Activated CD4-positive, alpha-beta memory T cell treated with anti-CD3 and anti-CD28 coated beads for 36 hours (primary cell): ENCODE measurements at places on chromosomes 3 and 15. TPM values are rescaled to one million over a fixed set of nuclear protein-coding genes. Genes with fewer than 3 reads are reported as not detected.

DNA sequence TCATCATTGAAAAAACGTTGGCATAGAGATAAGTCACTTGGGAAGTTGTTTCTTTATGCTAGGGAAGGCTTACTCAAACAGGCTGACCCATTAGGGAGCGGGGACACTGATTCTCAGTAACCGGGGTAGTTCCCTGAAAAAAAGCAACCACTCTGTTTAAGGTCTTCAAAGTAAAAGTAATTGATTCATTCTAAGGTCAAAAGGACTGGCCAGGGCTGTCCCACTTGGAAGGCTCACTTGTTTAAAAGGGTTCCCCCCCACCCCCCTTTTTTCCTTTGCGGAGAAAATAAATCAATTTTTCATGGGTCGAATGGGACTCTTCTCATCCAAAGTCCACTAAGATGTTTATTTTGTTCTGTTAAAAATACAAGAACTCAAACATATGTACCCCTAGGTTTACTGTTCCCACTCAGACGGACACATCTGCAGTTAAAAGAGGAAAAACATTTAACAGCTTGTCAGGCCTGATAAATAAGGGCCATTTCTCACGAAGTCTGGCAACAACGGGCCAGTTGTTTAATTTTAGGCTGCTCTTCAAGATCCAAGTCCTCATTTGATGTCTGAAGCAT, 53.0 kb downstream of the ARHGEF3 start:
- no peak for DNase-seq

DNA sequence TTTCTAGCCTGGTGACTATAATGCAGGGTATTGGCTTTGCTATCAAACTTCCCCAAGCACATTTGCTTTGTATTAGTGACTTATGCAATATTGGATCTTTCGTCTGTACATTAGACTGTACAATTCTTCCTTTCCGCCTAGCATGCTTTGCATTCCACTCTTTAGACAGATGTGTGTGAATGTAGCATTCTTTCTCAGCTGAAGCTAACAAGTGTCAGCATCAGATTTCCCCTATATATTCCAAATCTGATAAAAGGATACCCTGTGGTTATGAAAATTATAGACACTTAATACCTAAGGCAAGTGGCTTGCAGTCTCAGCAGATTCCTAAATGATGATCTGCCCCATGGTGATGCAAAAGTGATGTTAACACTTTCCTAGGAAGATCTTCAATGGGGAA, 360.1 kb downstream of the CNTN4 start:
- DNase-seq, result no peak

GRCh38 chr15:71337197-71337845, 222.1 kb downstream of the THSD4 start:
- no peak for DNase-seq

- no peak for DNase-seq
These were observed 185.2 kb downstream of the SHOX2 start for GRCh38 chr3:157920822-157921700.

DNA sequence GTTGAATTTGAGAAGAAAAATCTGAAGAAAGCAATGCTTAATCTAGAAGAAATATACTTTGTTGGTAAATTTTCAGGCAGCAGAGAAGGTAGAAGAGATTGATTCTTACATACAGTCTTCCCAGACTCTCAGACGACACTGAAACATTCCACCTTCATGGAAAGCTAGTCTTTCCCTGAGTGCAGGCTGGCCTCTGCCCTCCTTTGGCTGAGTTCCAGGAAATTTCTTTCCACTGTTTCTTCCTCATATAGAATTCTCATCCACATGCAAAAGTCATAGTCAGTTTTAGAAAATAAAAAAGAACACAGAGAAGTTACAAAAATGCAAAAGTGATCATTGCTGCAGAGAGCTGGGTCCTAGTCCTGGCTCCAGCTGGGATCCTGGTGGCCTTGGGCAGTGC, 142.5 kb upstream of the PRR23C start:
- no peak for DNase-seq

DNA sequence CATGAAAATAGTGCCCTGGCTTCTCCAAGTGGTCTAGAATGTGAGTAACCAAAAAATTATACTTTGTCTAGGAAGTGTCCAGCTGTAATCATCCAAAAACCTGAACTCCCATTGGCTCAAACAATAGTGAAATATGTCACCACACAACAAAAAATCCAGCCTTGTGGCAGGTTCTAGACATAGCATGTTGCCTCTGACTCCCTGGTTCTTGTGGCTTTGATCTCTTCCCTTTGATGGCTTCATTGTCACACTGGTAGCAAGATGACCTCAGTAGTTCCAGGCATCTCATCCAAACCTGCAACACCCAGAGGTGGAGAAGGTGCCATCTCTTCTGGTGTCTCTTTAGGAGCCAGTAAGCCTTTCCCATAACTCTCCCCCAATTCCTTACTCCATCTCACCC, 74.7 kb downstream of the CMSS1 start:
- no peak for DNase-seq

DNA sequence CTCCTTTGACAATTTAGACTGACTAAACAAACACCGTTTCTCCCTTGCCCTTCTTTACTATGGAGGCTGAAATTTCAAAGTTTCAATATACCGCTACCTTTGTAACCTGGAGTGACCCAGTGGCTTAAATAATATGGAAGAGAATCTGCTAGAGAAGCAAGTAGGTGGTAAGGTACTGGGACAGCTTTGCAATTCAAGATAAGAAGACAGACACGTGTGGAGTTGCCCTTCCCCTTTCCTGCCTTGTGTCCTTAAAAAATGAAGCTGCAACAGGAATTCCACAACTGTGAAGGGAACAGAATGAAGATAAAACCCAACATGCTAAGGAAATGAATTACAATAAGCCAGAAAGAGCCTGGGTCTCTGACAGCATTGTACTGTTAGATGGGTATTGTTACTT, 26.4 kb downstream of the CBLB start:
- no peak for DNase-seq

GRCh38 chr3:198079771-198080520, 119.9 kb downstream of the LMLN start:
- peak; percentile 69 for DNase-seq

- DNase-seq, result no peak
These were observed 74.0 kb downstream of the OXNAD1 start for GRCh38 chr3:16338999-16339398.

- DNase-seq, result peak; percentile 29
These were observed 15.7 kb downstream of the BHLHE40 start for GRCh38 chr3:4994823-4995499.

- DNase-seq, result no peak
These were observed 216.7 kb upstream of the CFAP20DC start for GRCh38 chr3:59266551-59266950.

DNA sequence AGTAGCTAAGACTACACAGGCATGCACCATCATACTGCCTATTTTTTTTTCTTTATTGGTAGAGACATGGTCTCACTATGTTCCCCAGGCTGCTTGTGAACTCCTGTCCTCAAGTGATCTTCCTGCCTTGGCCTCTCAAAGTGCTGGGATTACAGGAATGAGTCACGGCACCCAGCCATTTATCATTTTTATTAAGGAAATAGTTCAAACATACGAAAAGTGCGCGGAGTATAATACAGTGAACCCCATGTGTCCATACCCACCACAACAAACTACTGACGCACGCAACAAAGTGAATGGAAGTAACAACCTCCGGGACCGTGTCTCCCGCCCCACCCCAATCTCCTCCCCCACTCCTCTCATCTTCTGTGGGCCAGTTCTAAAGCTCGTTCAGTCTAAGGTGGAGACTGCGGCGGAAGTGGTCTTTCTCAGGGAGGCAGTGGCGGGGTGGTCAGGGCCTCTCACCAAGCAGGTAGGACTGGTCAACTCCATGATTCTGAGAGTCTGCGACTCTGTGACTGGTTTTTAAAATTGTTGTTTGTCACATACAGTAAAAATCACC, 42.1 kb downstream of the DNAJB8 start:
- DNase-seq, result no peak

- no peak for DNase-seq
These were observed 20.9 kb upstream of the AVEN start for GRCh38 chr15:34059946-34060345.

DNA sequence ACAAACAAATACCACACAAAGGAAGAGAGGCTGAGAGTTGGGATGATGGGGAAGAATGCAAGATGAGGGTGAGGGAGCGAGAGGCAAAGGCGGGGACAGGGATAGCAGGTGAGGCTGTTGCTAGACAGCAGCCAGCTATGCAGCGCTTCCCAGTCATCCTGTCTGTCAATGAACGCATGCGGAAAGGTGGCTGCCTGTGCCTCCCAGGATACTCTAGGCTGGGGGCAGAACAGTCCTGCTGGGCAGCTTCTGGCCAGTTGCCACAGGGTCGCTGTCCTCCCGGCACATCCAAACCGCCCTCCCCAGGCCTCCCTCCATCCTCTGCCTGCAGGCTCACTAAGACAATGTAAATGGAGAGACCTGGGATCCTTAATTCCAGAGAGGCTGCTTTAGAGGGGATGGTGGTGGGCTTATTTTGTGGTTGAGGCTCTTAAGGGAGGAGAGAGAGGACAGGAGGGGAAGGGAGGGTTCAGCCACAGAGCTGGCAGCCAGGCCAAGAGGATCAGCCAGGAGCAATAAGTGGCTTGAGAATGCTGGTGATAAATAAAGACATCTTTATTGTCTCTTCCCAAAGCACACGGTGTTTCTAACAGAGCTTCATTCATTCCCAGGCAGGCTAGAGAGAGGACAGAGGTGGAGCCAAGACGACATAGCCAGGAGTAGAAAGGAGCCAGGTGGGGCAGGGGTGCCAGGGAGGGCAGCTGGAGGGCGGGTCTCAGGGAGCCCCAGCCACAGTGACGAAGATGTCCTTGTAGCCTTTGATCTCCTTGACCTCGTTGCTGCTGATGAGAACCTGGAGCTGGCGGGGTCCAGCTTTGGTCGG, 9.2 kb upstream of the TGM5 start:
- DNase-seq, result no peak

- no peak for DNase-seq
These were observed 45.6 kb upstream of the PHLDB2 start for GRCh38 chr3:111813441-111813840.

GRCh38 chr3:181265750-181266333, 276.3 kb upstream of the DNAJC19 start:
- DNase-seq, result no peak

DNA sequence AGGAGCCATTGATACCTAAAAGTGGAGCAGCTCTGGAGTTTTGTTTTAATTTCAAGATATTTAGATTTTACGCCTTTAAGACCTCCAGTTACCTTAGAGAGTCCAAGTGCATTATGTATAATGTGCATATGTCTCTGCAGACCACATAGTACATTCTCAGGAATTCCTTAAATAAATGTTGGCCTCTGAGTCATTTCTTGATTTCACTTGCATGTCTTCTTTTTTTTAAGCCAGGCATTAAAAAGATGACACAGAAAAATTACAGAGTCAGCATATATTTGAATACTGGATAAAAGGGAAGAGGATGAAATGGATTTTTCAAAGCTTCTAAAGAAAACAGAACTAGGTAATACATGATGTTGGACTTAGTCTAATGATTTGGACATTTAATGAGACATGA, 125.2 kb downstream of the TMCO5A start:
- DNase-seq, result no peak

PPIP5K1 gene
- 38.6 TPM for total RNA-seq

PROS1 gene
- 0.82 TPM for total RNA-seq

REC114 gene
- not detected for total RNA-seq

IMPG2 gene
- total RNA-seq, result 0.12 TPM

GOLGA6L10 gene
- 1.7 TPM for total RNA-seq

THAP10 gene
- total RNA-seq, result 0.51 TPM

CHRD gene
- not detected for total RNA-seq

GPR171 gene
- total RNA-seq, result 74.0 TPM

TMEM45A gene
- total RNA-seq, result 0.74 TPM

PPP1R14D gene
- total RNA-seq, result not detected

SPATA12 gene
- total RNA-seq, result not detected
